ENCODE measurements at places on chromosomes 3 and 15.

- no peak for DNase-seq
Measured at GRCh38 chr15:96264351-96264798, 66.1 kb upstream of the NR2F2 start.

- DNase-seq = no peak
Measured at GRCh38 chr15:67969892-67970291, 84.2 kb upstream of the PIAS1 start.

- no peak for DNase-seq
Measured at GRCh38 chr3:190396001-190396400, 8.0 kb downstream of the CLDN16 start.

DNA sequence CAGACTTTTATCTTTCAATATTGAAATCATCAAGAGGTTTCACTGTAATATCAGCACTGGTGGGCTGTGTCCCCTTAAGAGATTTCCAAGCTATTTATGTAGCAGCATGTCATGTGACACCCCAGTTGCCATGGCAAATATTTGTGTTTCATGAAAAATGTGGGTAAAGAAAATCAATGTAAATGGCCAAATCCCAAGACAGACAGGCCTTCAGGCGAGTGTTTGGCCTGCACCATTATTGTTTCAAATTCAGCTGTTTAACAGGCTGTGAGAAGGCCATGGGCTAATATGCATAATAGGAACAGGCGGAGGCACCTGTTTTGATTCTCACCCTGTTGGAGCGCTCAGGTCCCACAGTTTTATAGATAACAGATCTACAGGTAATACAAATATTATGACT lies 104.2 kb downstream of the IQCH start:
- DNase-seq = no peak

DNA sequence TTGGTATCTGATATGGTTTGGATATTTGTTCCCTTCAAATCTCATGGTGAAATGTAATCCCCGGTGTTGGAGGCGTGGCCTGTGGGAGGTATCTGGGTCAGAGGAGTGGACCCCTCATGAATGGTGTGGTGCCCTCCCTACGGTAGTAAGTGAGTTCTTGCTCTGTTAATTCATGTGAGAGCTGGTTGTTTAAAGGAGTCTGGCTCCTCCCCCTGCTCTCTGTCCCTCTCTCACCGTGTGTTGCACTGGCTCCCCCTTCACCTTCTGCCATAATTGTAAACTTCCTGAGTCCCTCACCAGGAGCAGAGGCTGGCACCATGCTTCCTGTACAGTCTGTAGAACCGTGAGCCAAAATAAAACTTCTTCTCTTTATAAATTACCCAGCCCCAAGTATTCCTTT lies 246.9 kb upstream of the AGTR1 start:
- no peak for DNase-seq

GRCh38 chr3:127480196-127480954 lies 110.2 kb downstream of the TPRA1 start:
- no peak for DNase-seq

- DNase-seq = no peak
Measured at GRCh38 chr3:181710345-181711291, 1.1 kb upstream of the SOX2 start.
